ENCODE measurements at places on chromosomes 5 and 9.

- peak; percentile 70 for DNase-seq
Measured at GRCh38 chr9:8437876-8438275, 638.3 kb upstream of the DMAC1 start.

DNA sequence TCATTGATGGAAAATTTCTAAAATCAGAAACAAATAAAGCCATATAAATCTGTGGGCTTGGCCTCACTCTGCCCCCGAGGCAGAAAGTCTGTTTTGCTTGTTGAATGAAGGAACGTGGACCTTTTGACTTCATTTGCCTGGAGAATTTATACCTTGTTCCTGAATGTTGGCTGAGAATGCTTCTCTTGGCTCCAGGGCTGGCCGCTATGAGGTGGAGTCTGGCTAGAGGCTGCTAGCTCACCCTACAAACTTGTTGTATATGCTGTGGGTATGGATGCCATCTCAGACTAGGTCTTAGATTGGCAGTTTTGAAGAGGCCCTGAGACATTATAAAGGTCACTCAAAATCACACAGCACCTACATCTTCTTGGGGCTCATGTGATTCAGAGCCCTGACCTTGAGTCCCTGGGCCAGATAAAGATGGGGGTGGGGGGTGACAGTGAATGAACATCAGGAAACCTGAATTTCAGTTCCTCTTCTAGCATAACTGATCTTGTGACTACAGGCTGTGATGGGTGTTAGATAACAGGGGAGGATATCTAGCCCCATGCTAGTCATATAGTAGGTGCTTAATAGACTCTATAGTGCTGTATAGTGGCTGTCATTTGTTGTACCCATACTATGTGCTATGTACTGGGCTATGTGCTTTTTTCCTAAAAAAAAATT lies 2.8 kb downstream of the GM2A start:
- no peak for DNase-seq

DNA sequence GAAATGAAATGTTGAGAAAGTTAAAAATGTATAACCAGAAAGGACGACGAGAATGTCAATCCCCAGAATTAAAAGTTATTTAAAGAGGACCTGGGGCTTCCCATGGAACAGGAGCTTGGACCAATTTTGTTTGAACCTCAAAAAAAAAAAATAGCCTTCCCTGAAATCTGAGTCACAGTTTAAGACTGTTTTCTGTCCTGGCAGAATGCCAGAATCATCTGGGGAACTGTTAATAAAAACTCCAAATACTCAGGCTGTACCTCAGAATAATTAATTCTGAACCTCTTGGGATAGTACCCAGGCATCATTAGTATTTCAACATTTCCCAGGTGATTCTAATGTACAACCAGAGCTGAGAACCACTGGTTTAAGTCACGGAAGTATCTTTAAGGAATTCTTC lies 102.2 kb upstream of the SLCO6A1 start:
- DNase-seq, result no peak

DNA sequence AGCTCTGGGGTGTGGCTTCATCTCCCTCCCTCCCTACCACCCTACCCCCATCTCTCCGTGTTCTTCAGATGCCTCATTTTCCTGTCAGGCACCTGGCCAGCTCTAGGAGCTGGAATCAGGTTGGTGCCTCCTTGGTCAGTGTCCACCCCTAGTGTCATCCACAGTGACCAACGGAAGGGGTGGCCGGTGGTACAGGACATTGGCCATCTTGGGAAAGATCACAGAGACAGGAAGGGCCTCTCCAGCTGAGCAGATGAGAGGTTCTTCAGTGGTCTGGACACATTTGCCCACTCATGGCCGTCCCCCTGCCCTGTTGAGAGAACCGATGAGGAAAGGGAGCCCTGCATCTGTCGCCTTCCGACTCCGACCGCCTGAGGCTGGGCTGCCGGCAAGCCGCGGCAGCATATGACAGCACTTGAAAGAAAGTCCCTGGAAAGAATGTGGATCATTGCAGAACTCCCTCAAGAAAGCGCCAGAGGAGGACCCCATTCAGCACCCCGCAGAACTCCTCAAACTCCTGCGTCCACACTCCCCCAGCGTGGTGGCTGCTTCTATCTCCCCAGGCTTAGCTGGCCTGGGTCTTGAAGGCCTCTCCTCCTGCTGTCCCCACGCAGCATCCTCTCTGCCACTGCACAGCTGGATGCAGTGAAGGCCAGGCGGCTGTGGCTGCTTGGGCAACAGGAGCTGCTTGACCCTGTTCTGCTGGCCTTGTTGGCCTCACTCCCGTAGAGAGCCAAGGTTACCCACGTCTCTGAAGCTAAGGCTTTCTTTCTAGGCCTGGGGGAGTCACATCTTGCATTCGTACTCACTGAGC lies 1.9 kb upstream of the CLPTM1L start:
- DNase-seq, result no peak

DNA sequence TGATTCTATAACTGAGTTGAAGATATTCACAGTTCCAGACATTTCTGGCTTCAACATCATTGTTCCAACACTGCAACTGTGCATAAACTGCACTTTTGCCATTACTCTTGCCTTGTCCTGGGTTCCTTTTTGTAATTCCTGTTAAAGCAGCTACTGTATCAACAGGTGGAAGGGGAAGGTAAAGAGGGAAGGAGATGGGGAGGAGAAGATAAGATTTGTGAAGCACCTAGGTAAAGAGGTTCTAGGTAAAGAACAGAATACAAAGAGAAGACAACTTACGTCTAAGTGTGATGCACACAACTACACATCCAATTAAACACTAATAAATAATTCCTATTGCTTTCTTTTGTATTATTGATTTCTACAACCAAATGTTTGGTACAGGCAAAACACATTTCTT lies 36.2 kb downstream of the LEAP2 start:
- no peak for DNase-seq

DNA sequence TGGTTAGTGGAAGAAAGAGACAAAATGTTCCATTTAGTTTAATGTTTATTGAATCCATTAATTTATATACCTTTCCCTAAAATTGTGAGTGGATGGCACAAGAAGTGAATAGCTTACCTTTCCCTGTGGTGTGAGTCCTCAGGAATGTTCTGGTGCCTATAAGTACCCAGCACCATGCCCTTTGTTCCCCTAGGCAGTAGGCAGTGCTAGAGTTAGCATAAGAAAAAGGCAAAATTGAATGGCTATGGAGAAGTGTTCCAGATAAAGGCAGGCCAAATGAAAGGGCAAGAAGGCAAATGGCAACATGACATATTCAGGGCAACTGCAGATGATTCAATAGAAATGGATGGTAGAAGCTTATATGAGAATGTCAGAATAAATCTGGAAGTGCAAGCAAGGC lies 370.8 kb upstream of the PTGER4 start:
- no peak for DNase-seq

DNA sequence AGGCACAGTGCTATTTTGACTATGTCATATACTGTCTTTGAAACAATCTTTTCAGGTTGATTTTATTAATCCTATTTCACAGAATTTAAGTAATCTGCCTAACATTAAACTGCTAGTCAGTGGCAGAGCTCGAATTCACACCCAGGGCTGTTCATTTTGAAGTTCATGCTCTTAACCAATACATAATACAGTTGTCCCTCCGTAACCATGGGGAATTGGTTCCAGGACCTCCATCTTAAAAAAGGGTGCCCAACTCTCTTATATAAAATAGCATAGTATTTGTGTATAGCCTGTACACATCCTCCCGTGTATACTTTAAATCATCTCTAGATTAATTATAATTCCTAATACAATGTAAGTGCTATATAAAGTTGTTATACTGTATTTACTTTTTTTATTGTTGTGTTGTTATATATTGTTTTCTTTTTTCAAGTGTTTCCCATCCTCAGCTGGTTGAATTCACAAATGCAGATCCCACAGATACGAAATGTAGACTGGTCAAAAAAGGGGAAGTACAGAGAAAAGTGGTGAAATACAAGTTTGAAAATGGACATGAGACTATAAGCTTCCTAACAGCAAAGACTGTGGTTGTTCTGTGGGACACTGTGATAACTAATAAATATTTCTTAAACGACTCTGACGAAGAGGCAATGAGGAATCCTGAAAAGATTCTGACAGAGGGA lies 18.3 kb downstream of the RFX3 start:
- no peak for DNase-seq

GRCh38 chr5:58972301-58972700 lies 389.4 kb downstream of the RAB3C start:
- DNase-seq, result no peak

GRCh38 chr5:176527246-176528222 lies 9.7 kb downstream of the RNF44 start:
- peak; percentile 48 for DNase-seq

DNA sequence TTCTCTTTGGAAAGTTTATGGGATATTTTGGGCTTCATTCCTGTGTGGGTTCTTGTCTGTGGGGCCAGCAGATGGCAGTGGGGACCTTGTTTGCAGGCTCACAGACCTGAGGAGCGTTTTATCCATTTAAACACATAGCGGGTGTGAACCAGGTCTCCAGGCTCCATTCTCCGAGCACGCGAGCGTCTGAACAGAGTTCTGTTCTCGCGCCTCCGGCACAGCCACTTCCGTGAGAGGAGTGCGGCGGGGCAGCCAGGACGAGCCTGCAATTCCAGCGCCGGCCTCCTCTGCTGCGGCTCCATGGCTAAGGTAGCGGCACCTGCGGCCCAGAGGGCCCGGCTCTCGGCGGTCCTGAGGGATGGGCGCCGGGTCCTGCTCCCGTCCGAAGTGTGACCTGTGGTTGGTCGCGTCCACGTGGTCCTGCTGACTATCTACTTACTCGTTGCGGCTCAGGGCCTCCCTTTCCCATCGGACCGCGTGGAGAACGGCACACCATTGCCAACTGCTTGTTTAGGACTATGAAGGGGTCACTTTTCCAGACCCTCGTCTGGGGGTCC lies 7.3 kb downstream of the NRARP start:
- no peak for DNase-seq

GRCh38 chr5:1793966-1794900 lies 5.4 kb downstream of the MRPL36 start:
- peak; percentile 74 for DNase-seq

- DNase-seq, result no peak
Measured at GRCh38 chr9:94746541-94747370, 20.3 kb downstream of the AOPEP start.

- DNase-seq, result no peak
Measured at GRCh38 chr5:112125903-112126302, 293.2 kb downstream of the EPB41L4A start.

DNA sequence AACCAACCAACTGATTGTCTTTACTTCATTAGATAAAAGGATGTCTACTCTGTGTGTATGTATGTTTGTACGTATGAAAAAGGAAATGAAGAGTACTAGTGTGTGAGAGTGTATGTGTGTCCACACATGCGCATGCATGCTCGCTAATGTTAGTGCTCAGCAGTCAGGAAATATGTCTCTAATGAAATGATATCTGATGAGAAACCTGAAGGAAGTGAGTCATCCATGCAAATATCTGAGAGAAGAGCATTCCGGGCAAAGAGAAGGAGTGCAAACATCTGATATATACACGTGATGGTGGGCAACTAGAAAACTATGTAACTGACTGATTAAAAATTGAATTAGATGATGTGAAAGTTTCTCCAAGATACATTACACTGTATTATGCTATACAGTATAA lies 29.6 kb upstream of the UGCG start:
- no peak for DNase-seq

DNA sequence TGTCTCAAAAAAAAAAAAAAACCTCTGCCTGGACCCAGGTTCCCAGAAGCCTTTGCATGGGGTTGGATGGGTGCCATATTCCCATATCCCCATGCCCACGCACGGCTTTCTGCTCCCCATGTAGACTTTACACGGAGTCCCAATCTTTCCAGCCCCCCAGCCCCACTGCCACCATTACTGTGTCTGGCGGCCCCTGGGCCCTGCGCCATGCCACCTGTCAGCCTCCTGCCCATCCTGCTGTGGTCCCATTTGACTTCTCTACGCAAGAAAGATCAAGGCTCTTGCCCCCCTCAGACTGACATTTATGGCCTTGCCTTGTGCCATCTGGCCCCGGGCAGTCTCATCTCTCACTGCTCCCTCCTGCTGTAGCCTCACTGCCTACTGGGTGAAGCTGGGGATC lies 6.5 kb upstream of the AK1 start:
- no peak for DNase-seq

DNA sequence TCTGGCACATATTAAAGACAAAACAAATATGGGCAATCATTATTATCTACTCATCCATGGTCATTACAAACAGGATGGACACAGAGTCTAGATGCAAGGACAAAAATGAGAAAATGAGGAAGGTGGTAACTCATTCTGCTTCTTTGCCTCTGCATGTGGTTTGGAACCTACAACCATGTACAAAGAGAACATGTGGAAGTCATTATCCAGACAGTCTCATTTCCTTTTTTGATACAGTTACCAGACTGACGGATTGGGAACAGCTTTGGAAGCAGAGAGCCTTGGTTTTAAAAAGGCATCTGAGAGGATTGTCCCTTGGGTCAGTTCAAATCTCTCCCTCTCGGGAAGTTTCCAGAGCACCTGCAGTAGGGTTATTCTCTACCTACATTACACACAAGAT lies 433.4 kb upstream of the TNC start:
- DNase-seq, result no peak

DNA sequence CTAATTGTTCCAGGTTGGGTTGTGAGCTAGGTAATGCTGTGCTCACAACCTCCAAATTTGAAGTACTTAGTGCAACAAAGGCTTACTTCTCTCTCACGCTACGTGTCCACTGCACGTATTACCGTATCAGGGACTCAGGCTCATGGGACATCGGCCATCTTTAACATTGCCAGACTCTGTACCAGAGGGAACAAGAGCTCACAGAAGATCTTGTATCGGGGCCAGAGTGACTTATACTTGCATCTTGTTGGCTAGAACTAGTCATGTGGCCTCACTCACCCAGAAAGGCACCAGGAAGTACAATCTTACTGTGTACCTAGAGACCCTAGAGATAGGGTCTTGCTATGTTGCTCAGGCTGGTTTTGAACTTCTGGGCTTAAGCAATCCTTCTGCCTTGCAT lies 81.1 kb upstream of the KLF9 start:
- DNase-seq, result no peak

- DNase-seq, result no peak
Measured at GRCh38 chr5:97363577-97363976, 180.5 kb upstream of the RIOK2 start.

GRCh38 chr5:172839669-172840431 lies 5.8 kb downstream of the ERGIC1 start:
- no peak for DNase-seq

DNA sequence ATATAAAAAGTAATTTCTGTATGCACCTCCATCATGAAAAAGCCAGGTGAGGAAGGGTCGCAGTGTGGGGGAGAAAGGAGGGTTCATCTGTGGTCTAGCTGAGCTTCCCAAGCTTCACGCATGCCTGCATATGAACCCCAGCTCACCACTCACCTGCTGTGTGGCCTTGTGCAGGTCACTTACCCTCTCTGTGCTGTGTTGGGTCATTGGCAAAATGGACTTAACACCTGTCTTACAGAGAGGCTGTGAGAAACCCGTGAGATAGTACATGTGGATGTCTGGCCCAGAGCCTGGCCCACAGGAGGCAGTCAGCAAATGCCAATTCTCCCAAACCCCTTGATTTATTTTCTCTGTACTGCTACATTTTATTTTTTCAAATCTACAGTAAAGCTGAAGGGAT lies 88.9 kb downstream of the GABBR2 start:
- DNase-seq, result no peak

- DNase-seq, result no peak
Measured at GRCh38 chr5:43973318-43973717, 370.3 kb downstream of the NNT start.

GRCh38 chr5:80191991-80192398 lies 63.9 kb downstream of the SERINC5 start:
- no peak for DNase-seq

- DNase-seq, result peak; percentile 85
Measured at GRCh38 chr9:124110307-124110915, 98.8 kb downstream of the LHX2 start.
